Thyroid gland (tissue), 4 donors: ENCODE measurements at places on chromosomes 4 and X.
A peak's percentile ranks its signal among the peaks of the same experiment; 100 is the strongest.

GRCh38 chr4:142129931-142130330, 493.5 kb downstream of the IL15 start:
- DNase-seq, result no peak

DNA sequence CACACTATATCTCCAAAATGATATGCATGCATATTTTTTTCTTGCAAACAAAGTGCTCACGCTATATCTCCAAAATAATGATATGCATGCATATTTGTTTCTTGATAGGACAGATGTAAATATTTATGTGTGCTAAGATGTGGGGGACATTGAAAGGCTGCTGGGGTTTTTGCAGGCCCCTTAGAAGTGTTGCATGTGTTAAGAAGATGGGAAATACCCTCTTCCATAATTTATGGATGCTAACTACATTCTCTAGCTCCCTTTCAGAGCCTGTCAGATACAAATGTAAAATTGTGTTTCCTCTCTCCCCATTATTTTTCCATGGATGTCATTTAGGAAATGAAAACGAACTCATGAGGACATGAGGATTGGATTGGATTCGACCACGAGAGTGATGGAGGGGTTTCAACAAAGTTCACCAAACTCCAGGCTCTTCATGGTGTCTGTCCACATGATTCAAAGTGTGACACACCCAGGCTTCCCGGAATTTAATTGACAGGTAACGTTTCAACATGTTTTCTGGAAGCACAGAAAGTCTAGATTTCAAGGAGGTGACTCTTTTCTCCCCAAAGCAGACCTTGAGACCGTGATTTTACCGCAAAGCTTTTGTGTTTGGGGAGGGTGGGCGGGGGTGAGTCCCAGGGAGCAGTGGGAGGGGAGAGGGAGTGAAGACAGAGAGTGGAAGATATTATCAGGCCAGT, 94.4 kb upstream of the CD99 start:
- no peak for DNase-seq

DNA sequence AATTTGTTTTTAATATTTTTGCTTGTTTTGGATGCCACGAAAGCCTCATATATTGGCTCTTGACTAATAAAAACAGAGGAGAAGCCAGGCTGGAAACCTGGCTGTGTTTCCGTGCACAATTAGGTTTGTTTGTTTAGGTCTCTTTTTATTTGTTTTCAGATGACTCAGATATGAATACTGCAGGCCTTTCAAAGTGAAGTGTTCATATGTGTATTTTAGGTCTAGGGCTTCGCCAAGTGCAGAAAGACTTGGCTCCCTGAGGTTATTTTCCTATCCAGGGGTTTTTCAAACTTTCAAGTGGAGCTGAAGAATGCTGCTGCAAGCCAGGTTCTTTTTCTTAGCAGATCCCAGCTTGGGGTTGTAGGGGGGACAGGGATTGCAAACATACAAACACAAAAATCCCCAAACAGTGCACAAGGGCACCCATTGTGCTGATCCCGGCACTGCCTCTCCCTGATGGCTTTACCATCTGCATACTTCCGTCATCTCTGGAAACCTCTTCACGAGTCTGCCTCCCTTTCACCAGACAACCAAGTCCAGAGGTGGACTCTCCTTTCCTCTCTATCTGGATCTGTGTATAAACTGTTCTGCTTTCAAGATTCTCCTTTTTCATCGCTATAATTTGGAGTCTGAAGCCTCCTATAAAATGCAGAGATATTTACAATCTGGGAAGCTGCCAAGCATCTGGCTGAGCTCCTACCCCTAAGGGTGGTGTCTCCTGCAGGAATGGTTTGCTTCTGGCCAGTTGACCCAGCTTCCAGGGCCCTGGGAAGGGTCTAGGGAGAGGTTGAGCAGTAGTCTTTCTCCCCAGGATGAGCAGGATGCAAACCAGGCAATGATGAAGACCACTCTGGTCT, 108.6 kb downstream of the SMIM20 start:
- peak; percentile 67 for DNase-seq

DNA sequence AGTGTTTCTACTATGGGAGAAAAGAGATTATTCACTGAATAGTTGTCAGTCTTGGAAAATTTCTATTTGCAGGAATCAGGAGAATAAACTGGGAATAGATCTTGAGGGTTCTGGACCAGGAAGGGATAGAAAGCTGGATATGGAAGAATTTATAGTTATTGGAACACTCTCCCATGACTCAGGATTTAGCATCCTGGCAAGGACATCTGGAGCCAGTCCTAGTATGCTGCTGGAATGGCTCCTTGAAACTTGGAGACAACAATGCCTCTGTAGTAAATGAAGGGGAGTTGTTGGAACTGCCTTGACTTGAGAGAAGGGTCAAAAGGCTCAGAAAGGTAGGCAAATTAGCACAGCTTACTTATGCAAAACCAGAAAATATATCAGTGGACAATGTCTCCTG, 23.5 kb upstream of the THOC2 start:
- no peak for DNase-seq

DNA sequence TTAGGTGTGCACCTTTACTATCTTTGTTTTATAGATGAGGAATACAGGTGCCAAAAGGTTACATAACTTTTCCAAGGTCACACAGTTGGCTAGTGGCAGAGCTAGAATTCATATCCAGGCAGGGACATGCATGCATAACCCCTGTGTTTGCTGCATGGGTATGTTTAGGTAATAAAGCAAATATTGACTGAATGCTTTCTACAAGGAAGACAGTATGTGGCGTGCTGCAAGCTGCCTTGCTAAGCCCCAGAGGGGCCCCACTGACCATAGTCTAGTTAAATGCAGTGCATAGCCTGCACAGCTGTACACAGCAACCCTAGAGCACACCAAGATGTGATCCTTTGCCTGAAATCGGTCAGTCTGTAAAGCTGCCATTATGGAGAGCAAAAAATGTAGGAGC, 320.5 kb upstream of the IGFBP7 start:
- DNase-seq, result no peak
